ENCODE measurements at places on chromosomes 4 and X. TPM values are rescaled to one million over a fixed set of nuclear protein-coding genes. Genes with fewer than 3 reads are reported as not detected.

GRCh38 chr4:133320576-133321170 is 171.6 kb downstream of the PCDH10 start:
- H3K4me3 ChIP-seq = no peak overlapping the region
- no peaks in the 10 kb centered on the region for H3K27me3 ChIP-seq
- no peaks in the 10 kb centered on the region for H3K4me1 ChIP-seq

- H3K4me3 ChIP-seq = no peak overlapping the region
- DNase-seq = no peak
Measured at GRCh38 chr4:32488690-32489089, 1768.5 kb downstream of the PCDH7 start.

DNA sequence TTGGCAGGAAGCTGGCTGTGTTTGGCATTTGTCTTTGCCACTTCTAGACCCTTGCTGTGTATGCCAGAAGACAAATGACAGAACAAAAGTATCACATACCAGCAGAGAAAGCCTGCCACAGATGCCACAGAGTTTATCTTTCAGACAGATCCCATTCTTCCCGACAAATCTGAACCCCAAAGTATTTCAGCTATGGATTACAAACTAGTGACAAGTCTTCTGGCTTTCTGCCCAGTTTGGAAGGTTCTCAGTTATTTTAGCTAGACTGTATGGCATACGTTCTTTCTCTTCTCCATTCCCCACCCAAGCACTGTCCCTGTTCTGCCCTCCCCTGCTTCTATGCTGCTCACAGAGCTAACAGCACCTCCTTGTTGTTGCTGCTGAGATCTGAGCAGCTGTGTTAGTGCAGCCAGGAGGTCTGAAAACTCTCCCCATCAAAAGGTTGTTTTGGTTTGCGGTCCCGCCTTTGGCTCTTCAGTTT is 236.7 kb downstream of the FRAS1 start:
- no peak overlapping the region for H3K27ac ChIP-seq
- H3K36me3 ChIP-seq = no peaks in the 10 kb centered on the region
- no peak overlapping the region for H3K4me3 ChIP-seq
- no peaks in the 10 kb centered on the region for H3K4me1 ChIP-seq

GRCh38 chr4:148238811-148239493 is 203.3 kb downstream of the NR3C2 start:
- no peak overlapping the region for H3K4me3 ChIP-seq
- H3K4me1 ChIP-seq = no peaks in the 10 kb centered on the region
- H3K27ac ChIP-seq = no peak overlapping the region
- no peaks in the 10 kb centered on the region for H3K27me3 ChIP-seq
- DNase-seq = no peak

Gene PDLIM3
- 16.8 TPM for total RNA-seq

Gene KCTD8
- total RNA-seq = not detected

Data from upper lobe of left lung (tissue), 6 donors.